ENCODE measurements at places on chromosomes 6 and 20.

DNA sequence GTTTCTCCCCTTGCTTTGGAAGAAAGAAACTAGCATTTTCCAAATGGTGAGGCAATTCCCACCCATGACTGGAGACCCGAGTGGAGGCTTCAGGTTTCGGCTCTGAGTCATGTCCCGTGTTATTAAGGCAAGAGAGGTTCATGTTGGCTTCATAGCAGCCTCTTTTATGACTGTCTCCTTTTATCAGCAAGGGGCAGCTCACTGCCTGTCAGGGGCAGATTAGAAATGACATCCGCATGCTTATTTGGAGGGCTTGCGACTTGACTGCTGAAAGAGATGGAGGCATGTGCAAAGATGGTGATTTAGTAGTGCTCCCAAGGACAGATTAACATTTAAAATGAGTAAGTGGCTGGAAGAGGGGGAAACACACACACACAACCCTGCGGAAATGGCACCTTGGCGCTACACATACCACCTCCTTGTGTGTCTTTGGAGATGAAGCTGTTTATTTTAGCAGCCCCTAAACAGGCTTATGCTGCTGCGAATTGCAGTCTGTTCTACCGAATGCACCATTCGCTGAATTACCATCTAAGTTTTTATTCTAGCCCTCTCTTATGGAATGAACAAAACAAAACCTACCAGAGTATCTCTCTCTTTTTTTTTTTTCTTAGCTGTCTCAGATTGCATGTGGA, 52.1 kb upstream of the VSTM2L start:
- DNase-seq: no peak

- DNase-seq: no peak
Measured at GRCh38 chr20:57079031-57080005, 187.1 kb downstream of the BMP7 start.

DNA sequence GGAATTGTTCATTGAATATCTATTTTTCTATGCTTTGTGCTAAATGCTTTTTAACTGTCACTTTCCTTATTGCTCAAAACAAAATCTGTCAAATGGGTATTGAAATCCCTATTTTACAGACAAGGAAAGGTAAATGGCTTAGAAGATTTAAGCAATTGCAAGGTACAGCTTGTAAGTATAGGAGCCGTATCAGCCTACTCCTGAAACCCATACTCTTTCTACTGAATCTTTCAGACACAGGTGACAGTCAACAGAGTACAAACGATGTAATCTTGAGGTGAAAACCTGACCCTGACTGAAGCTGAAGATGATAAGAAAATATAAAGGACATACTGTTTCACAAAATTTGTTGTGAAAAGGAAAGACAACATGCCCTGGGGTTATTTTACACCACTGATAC, 7.0 kb upstream of the COX7A2 start:
- no peak for DNase-seq

DNA sequence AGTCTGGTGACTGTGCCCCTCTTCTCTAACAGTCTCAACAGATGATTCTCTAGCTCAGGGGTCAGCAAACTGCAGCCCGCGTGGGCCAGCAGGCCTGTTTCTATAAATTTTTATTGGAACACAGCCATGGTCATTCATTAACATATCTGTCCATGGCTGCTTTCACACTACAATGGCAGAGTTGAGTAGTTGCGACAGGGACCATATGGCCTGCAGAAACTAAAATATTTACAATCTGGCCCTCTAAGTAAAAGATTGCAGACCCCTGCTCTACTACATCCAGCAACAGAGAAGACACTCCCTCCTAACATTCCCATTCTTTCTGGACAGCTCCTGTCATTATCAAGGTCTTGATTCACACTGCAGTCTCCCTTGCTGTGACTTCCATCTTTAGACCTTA, 45.2 kb downstream of the PLAGL2 start:
- no peak for DNase-seq

GRCh38 chr20:36852187-36852586, 23.8 kb upstream of the TLDC2 start:
- peak; percentile 26 for DNase-seq

DNA sequence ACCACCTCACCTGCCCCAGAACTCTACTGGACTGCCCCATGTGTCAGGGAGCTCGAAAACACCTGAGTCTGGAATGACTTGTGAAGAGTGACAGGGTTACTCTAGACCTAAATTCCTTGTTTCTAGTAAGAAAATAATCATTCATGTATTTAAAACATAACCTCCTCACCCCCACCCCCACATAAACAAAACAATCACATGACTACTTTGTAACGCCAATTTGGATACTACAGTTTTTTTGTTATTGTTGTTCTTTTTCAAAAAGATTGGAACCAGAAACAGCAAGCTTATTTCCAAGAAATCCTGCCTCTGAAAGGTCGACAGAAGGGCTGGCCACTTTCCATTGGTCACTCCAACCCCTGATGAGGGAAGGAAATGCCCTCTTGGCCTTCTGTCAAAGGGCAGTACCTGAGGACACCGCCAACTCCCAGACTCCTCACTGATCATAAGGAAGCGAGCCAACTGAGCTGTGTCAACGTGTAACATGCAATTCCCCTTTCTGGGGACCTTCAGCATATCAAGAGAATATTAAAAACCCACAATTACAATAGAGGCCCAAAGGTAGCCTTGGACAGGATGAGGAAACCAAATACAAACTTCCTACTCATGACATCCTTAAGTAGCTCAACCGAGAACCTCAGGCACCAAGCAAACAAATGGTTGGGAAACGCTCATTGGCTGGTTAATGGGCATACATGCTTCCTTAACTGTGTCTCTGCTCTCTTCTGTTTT, 2.6 kb downstream of the MCUR1 start:
- DNase-seq: no peak

- DNase-seq: no peak
Measured at GRCh38 chr20:32157611-32158010, 48.1 kb downstream of the TM9SF4 start.

GRCh38 chr20:57190536-57191264, 75.7 kb downstream of the BMP7 start:
- no peak for DNase-seq

DNA sequence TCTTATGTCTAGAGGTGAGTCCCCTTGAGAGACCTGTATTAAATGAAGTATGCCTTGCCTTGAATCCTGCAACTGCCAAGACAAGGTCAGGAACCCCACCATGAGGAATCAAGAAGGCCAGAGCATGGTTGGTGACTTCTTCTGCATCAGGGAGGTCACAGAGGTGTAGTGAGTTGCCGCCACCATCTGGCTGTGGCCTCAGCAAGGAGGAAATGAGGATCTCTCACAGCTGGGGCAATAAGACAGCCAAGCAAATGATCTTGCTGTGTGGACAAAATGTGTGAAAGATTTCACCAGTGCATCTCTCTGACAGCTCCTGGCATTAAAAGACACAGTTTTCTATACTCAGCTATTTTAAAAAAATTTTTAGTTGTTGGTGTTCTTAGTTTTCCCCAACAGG, 611.0 kb downstream of the DOK5 start:
- no peak for DNase-seq

Measured in caudate nucleus (tissue), 63 donors.